ENCODE measurements at places on chromosomes 5 and 9. TPM values are rescaled to one million over a fixed set of nuclear protein-coding genes. Genes with fewer than 3 reads are reported as not detected.

FOXD4 gene
- not detected for total RNA-seq

SMIM23 gene
- total RNA-seq = not detected

FYB1 gene
- total RNA-seq = not detected

ITK gene
- not detected for total RNA-seq

OLFML2A gene
- total RNA-seq = 1.4 TPM

TUSC1 gene
- total RNA-seq = 2.0 TPM

OBP2B gene
- total RNA-seq = not detected

TAF1L gene
- total RNA-seq = not detected

DNA sequence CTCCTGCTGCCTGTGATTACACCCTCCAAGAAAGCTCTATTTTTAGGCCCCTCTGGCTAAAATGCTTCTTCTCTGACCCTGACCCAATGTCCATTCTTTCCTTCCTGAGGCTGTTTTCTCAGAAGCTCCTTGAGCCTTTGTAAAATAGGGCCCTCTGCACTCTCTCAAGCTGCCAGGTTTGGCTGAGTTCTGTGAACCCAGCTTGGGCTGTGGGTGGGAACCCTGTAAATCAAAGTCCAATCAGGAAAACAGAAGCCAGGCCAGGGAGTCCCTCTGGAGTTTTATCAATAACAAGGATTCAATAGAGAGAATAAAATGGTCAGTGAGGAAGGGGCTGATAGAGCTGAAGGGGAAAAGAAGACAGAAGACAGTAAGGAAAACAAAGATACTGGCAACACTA, 43.7 kb upstream of the ERCC6L2 start:
- H3K27ac ChIP-seq = no peak overlapping the region
- no peak overlapping the region for H3K4me3 ChIP-seq
- 0 out of 2 replicates have a peak, but pooled peaks cover 2% of the 10 kb centered on the region for H3K27me3 ChIP-seq
- no peaks in the 10 kb centered on the region for H3K36me3 ChIP-seq
- H3K4me1 ChIP-seq = peaks cover 4% of the 10 kb centered on the region

DNA sequence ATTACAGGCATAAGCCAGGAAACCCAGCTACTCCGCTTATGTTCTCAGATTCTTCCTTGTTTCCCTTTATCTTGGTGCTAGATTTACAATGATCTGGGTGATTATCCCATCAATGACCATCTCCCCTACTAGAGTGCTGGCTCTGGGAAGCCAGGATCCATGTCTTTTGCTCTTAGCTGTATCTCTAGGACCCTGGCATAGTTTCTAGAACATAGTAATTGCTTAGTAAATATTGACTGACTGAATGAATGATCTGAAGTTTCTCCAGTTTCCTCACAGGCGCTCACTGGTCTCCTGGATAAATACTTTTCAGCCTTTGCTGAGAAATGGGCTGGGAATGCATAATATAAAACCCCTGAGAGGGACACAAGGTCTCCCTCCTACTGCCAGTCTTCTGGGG, 60.0 kb upstream of the KLF9 start:
- H3K36me3 ChIP-seq = no peaks in the 10 kb centered on the region
- no peak for DNase-seq
- peaks cover 11% of the 10 kb centered on the region for H3K4me1 ChIP-seq
- no peak overlapping the region for H3K4me3 ChIP-seq
- H3K27ac ChIP-seq = no peak overlapping the region
- no peaks in the 10 kb centered on the region for H3K27me3 ChIP-seq

- peaks cover 8% of the 10 kb centered on the region for H3K4me1 ChIP-seq
- no peak for DNase-seq
- H3K4me3 ChIP-seq = no peak overlapping the region
- H3K27ac ChIP-seq = no peak overlapping the region
- no peaks in the 10 kb centered on the region for H3K36me3 ChIP-seq
Measured at GRCh38 chr5:76816110-76816831, 2.6 kb upstream of the F2RL1 start.

DNA sequence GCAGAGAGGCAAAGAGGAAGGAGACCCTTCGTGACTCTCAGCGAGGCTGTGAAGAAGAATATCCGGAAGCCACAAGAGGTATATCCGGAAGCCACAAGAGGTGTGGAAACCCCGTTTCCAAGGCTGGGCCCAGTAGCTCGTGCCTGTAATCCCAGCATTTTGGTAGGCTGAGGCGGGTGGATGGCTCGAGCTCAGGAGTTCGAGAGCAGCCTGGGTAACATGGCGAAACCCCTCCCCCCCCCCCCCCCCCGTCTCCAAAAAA, 612 bp upstream of the BBLN start:
- no peak for DNase-seq
- H3K4me1 ChIP-seq = peaks cover 1% of the 10 kb centered on the region
- H3K27ac ChIP-seq = no peak overlapping the region
- 0 out of 2 replicates have a peak, but pooled peaks cover 3% of the 10 kb centered on the region for H3K27me3 ChIP-seq

- H3K27ac ChIP-seq = no peak overlapping the region
- no peak overlapping the region for H3K4me3 ChIP-seq
- peaks cover 3% of the 10 kb centered on the region for H3K27me3 ChIP-seq
- H3K4me1 ChIP-seq = no peaks in the 10 kb centered on the region
- H3K36me3 ChIP-seq = no peaks in the 10 kb centered on the region
Measured at GRCh38 chr9:93288341-93288740, 104.4 kb downstream of the WNK2 start.

DNA sequence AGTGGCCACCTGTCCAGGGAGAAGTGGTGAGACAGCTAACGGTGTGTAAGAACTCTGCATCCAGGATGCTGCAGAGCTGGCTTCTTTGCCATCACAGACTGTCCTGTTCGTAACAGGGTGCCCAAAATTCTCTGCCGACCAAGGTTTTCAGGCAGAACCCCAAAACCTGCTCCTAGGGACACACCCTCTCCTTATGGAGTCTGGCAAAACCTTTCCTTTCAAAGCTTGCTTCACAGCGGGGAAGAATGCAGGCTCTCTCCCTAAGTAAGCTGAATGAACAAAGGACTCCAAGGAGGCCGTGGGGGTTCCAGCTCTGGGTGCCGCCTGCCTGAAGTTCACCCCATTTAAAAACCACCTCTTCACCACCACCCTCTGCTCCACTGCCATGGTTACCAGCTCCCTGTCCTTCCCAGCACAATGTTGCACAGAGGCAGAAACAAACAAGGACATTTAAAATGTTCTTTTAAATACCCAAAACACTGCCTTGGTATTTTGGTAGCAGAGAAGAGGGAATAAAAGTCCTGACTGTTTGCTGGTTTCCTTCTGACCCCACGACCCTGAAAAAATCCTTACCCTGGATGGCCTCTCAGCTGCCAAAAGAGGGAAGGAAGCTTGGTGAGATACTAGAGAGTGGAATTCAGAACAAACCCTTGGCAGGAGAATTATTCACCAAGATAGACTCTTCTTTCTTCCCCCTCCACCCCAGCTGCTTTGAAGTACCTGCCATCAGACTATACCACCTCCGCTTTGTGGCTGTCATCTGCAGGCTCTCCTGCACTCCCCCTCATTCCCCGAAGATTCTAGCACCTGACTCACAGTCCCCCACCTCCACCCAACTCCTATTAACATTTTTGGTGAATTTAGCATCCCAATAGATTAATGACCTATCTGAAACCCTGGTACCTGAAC, 7.1 kb upstream of the KLF9 start:
- no peaks in the 10 kb centered on the region for H3K36me3 ChIP-seq
- H3K4me3 ChIP-seq = no peak overlapping the region
- DNase-seq = peak; percentile 54
- peak overlapping the region; percentile 98 for H3K27ac ChIP-seq
- H3K27me3 ChIP-seq = no peaks in the 10 kb centered on the region
- H3K4me1 ChIP-seq = peaks cover 15% of the 10 kb centered on the region

DNA sequence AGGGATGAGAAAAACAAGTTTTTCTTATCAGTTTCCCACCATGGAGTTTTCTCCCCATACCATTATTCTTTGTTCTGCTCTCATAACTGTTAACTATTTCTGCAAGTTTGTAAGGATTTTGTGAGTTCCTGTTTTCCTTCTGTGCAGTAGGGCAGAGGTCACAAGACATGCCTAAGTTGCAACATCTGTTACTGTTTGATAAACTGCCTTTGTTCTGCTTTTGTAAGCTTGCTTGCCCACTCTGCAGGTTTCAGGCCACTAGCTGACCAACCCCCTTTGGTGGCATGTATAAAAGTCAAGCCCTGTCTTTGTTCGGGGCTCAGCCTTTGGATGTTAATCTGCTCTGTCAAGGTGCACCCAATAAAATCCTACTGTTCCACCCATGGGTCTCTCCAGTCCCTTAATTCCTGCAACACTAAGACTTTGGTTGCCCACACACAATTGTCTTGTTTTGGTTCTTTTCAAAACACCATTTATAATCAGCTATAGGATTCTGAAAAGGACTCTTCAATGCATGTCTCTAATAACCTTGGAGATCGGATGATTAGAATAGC, 545.4 kb downstream of the CDH9 start:
- H3K27me3 ChIP-seq = no peaks in the 10 kb centered on the region
- no peaks in the 10 kb centered on the region for H3K36me3 ChIP-seq
- no peaks in the 10 kb centered on the region for H3K4me1 ChIP-seq
- H3K27ac ChIP-seq = no peak overlapping the region
- DNase-seq = no peak
- H3K4me3 ChIP-seq = no peak overlapping the region

GRCh38 chr9:96777426-96777864, 442 bp downstream of the ZNF510 start:
- H3K27me3 ChIP-seq = no peaks in the 10 kb centered on the region
- peaks cover 17% of the 10 kb centered on the region for H3K36me3 ChIP-seq
- H3K4me1 ChIP-seq = peaks cover 2% of the 10 kb centered on the region
- H3K27ac ChIP-seq = peak overlapping the region; percentile 80
- DNase-seq = no peak

DNA sequence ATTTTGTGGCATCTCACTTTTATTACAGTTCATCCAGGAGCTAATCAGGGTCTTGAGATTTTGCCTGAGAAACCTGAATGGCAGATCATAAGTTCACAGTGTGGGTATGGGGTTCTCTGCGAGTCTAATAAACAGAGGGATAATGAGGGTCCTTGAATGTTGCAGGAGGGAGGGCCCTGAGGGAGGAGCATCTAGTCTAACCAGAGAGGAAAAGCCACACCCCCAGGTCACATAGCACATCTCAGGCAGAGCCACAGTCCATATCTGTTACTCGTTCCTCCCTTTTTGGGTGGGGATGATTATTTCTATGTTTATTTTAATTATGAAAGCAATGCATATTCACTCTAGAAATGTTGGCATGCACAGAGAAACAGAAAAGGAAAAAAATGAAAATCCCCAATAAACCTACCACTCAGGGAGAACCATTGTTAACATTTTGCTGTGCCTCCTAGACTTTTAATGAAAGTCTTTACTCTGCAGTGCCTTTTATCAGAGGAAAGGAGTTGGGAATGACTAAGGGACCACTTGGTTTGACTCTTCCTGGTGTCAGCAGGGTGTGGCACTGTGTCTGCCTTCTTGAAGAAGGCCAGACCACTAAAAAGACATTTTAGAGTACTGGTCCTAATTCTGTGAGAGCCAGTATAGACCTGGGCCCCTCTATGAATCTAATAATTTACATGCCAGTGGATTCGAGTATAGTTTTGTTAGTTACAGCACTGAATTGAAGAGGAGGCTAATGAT, 2.8 kb downstream of the GALNT12 start:
- H3K4me3 ChIP-seq = no peak overlapping the region
- no peaks in the 10 kb centered on the region for H3K36me3 ChIP-seq
- DNase-seq = no peak
- H3K27ac ChIP-seq = no peak overlapping the region
- H3K4me1 ChIP-seq = peaks cover 20% of the 10 kb centered on the region

DNA sequence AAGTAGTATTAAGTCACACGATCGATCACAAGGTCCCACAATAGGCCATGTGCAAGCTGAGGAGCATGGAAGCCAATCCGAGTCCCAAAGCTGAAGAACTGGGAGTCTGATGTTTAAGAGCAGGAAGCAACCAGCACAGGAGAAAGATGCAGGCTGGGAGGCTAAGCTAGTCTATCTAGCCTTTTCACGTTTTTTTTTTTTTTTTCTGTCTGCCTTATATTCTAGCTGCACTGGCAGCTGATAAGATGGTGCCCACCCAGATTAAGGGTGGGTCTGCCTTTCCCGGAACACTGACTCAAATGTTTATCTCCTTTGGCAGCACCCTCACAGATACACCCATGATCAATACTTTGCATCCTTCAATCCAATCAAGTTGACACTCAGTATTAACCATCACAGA, 6.5 kb downstream of the PPIP5K2 start:
- no peak overlapping the region for H3K4me3 ChIP-seq
- H3K27ac ChIP-seq = no peak overlapping the region

DNA sequence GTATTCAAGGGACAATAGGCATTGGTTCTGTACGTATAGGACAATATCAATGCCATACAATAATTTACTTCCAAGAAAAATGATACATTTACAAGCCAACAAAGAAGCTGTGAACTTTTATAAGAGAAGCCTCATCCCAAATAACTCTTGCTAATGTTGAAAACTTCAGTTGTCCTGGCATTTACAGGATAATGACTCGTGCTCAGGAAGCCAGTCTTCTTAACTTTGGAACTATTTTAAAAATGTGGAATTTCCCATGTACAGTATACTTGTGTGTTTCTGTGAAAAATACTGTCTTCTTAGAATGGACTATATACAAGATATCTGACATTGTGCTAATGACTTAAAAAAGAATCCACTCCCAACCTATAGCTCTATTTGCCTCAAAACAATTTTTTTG, 1479.3 kb upstream of the CDH9 start:
- H3K36me3 ChIP-seq = no peaks in the 10 kb centered on the region
- H3K4me1 ChIP-seq = no peaks in the 10 kb centered on the region
- H3K4me3 ChIP-seq = no peak overlapping the region
- DNase-seq = no peak
- no peak overlapping the region for H3K27ac ChIP-seq

GRCh38 chr5:36491856-36492255, 114.5 kb upstream of the SLC1A3 start:
- H3K27me3 ChIP-seq = peaks cover 7% of the 10 kb centered on the region
- H3K4me1 ChIP-seq = peaks cover 4% of the 10 kb centered on the region
- no peak overlapping the region for H3K4me3 ChIP-seq
- no peak for DNase-seq

DNA sequence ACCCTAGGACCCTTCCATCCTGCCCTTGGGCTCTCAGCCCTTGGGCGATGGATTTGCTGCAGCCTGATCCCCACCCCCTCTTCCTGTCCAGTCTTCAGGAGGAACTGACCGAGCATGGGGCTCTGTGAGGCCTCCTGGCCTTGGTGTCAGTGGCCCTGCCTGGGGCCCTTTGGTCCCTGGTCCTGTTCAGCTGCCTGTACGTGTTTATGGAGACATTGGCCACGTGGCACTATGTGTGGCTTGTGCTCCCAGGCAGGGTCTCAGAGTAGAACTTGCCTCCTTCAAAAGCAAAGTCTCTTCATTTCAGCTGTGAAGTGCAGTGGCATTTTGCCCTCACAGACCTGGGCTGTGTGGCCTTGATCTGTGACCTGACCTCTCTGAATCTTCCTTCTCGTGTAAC, 11.1 kb downstream of the FCN2 start:
- H3K36me3 ChIP-seq = no peaks in the 10 kb centered on the region
- no peak overlapping the region for H3K27ac ChIP-seq
- no peak for DNase-seq
- H3K27me3 ChIP-seq = peaks cover 29% of the 10 kb centered on the region

DNA sequence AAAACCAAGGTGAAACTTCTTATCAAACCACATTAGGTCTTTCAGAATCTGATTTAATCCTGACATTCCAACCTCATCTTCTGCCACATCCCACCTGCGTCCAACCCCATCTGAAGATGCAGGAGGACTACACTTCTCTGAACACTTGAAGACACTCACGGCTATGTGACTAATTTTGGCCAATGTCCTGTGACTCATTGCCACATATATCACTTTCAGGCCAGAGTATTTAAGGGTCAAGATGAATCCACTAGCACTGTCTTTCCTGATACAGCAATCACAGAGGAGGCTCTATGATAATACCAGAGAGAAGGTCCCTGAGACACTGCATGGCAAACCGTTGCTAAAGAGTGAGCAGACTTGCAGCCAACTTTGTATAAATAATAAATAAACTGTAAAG, 323.4 kb downstream of the NR2F1-AS1 start:
- H3K27me3 ChIP-seq = no peaks in the 10 kb centered on the region
- H3K4me1 ChIP-seq = peaks cover 1% of the 10 kb centered on the region
- no peak overlapping the region for H3K27ac ChIP-seq
